Uterus (tissue), 4 donors: ENCODE measurements at places on chromosomes 11 and 22. TPM values are rescaled to one million over a fixed set of nuclear protein-coding genes. Genes with fewer than 3 reads are reported as not detected.

DNA sequence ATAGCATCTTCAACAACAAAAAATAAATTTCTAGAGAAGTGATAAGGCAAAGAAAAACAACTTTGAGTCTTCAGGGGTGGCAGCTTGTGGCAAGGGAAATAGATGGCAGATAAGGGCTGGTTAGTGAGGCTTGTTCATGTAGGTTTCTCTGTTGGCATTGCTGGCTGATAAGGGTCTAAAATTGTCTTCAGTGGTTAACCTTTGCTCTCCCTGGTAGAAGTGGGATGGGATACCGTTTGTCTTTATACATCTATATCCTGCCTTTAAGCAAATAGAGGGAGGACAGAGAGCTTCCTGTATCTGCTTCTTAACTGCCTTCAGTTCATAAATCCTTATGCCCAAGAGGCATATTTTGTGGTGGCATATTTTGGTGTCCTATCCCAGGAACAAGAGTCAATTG lies 57.1 kb downstream of the TRAF6 start:
- H3K36me3 ChIP-seq, result no peaks in the 10 kb centered on the region
- no peaks in the 10 kb centered on the region for H3K27me3 ChIP-seq
- H3K27ac ChIP-seq, result no peak overlapping the region
- no peaks in the 10 kb centered on the region for H3K4me1 ChIP-seq
- no peak overlapping the region for H3K4me3 ChIP-seq

- H3K27ac ChIP-seq, result no peak overlapping the region
- H3K4me1 ChIP-seq, result no peaks in the 10 kb centered on the region
- H3K27me3 ChIP-seq, result no peaks in the 10 kb centered on the region
- H3K36me3 ChIP-seq, result no peaks in the 10 kb centered on the region
- DNase-seq, result no peak
Measured at GRCh38 chr11:22193348-22194051, 615 bp downstream of the ANO5 start.

DNA sequence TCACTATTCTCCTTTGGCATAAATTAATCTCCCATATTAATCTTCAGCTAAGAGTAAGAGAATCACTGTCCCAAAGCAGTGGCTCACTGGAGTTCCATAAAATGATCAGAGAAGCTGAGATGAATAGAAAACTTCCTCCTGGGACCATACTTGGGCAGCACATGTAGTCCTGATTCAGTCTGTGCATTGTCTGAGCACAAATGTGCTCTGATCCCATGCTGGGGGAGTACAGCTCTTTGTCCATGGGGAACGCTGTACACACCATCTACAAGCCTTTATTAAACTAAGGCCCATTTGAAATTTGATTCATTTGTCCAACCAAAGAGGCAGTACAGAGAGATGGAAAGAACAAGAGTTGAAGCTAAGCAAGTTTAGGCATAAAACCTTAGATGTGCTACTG lies 147.4 kb upstream of the PGR start:
- H3K27ac ChIP-seq, result no peak overlapping the region
- no peaks in the 10 kb centered on the region for H3K4me1 ChIP-seq
- H3K27me3 ChIP-seq, result no peaks in the 10 kb centered on the region
- no peak overlapping the region for H3K4me3 ChIP-seq

GRCh38 chr11:45383224-45383623 lies 97.1 kb upstream of the SYT13 start:
- H3K4me1 ChIP-seq, result no peaks in the 10 kb centered on the region
- H3K36me3 ChIP-seq, result no peaks in the 10 kb centered on the region
- H3K4me3 ChIP-seq, result no peak overlapping the region
- no peaks in the 10 kb centered on the region for H3K27me3 ChIP-seq

GRCh38 chr11:73099512-73100266 lies 42.4 kb downstream of the FCHSD2 start:
- H3K36me3 ChIP-seq, result no peaks in the 10 kb centered on the region
- no peaks in the 10 kb centered on the region for H3K4me1 ChIP-seq
- no peak for DNase-seq
- no peak overlapping the region for H3K27ac ChIP-seq

DNA sequence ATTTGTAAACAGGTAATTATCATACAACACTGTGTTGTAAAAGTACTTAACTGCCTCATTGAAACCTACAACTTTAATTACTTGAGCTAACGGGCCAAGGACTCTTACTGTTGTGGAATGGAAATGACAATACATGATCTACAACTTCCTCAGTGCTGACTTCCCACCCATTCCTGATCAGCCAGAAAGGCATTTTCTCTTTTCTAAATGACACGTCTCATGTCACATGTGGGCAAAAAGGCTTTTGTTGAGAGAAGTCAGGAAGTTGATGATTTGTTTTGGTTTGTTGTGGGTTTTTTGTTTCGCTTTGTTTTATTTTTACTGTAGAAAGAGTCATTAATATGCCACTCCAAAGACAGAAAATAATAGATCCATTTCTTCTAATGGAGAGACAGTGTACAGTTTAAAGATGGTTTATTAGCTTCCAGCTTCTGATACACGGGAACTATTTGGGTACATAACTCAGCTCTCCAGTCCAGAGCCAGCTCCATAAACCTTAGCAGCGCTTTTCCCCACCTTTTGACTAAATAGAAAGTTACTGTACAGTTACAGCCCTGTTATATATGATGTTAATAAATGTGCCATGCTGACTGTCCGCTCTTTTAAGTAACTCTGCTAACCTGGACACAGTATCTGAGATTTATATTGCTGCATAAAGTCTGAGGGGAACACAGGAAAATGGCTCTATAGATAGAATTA lies 509.4 kb upstream of the API5 start:
- H3K4me1 ChIP-seq, result no peaks in the 10 kb centered on the region
- DNase-seq, result no peak
- no peaks in the 10 kb centered on the region for H3K27me3 ChIP-seq
- no peak overlapping the region for H3K27ac ChIP-seq

GRCh38 chr11:113296447-113297205 lies 17.8 kb upstream of the TTC12 start:
- H3K27me3 ChIP-seq, result no peaks in the 10 kb centered on the region
- no peak for DNase-seq
- no peak overlapping the region for H3K4me3 ChIP-seq
- no peaks in the 10 kb centered on the region for H3K4me1 ChIP-seq
- H3K36me3 ChIP-seq, result no peaks in the 10 kb centered on the region

DNA sequence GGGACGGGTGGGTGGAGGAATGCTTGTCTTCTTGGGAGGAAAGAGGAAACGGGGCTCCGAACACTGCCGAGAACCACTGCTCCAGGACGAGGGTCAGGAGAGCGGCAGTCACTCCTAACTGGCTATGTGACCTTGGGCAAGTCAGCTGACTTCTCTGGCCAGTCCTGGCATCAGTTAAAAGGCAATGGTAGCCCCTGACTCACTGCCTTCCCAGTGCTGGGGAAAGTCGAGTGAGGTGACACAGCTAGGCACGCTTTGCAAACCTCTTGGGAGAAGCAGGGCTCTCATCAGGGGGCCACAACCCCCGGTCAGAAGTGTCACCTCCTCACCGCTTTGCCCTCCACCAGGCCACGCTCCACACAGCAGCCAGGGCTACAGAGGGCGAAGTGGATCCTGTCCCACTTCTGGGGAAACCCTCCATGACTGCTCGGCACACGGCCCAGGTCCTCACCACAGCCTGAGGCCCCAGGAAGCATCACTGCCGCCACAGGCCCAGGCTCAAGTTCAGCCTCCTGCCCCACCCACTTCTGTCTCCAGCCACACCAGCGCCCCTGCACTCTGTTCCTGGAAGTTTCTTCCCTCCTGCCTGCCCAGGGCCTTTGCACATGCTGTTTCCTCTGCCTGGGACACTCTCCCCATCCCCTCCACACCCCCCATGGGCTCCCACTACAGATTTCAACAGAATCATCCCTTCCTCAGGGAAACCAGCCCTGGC lies 16.3 kb downstream of the IL2RB start:
- no peak overlapping the region for H3K4me3 ChIP-seq
- H3K27me3 ChIP-seq, result no peaks in the 10 kb centered on the region
- no peaks in the 10 kb centered on the region for H3K4me1 ChIP-seq
- no peak for DNase-seq
- no peaks in the 10 kb centered on the region for H3K36me3 ChIP-seq

GRCh38 chr11:10655227-10655626 lies 38.3 kb downstream of the IRAG1 start:
- H3K27ac ChIP-seq, result peak overlapping the region; percentile 86
- no peaks in the 10 kb centered on the region for H3K36me3 ChIP-seq
- peaks cover 14% of the 10 kb centered on the region for H3K4me1 ChIP-seq

The WNT11 gene
- total RNA-seq, result 5.1 TPM

The MMP10 gene
- total RNA-seq, result not detected
